Activated T-helper 1 cell treated with anti-CD3 and anti-CD28 coated beads, Interleukin-12 subunit alpha, Interleukin-12 subunit beta, Interleukin-2, Interleukin-4 antibody, amounts not matched to agents 30 ng/mL and 10 ng/mL and 1 ng/mL, durations not matched to agents 14 hours and 24 hours and 36 hours (primary cell): ENCODE measurements at places on chromosomes 1 and 21. TPM values are rescaled to one million over a fixed set of nuclear protein-coding genes. Genes with fewer than 3 reads are reported as not detected.

Gene OPTC
- total RNA-seq = not detected in 2 replicates

Gene COP1
- 49.2 and 51.7 TPM in 2 replicates for total RNA-seq

Gene GBP5
- 145 and 154 TPM in 2 replicates for total RNA-seq

Gene FHAD1
- not detected in 2 replicates for total RNA-seq

Gene AZIN2
- total RNA-seq = 1.1 and 1.4 TPM in 2 replicates

Gene CYP2J2
- total RNA-seq = 0.44 and 0.54 TPM in 2 replicates

Gene FAM177B
- total RNA-seq = 0.49 TPM in 1 of 2 replicates, not detected in the other

Gene RFX5
- total RNA-seq = 78.1 and 83.4 TPM in 2 replicates

Gene PEX11B
- 30.6 and 31.2 TPM in 2 replicates for total RNA-seq

Gene DDI2
- total RNA-seq = 49.9 and 51.4 TPM in 2 replicates

Gene HSD3B1
- total RNA-seq = not detected in 2 replicates

Gene KRTAP12-2
- total RNA-seq = not detected in 2 replicates

Gene LRRC3
- total RNA-seq = 1.8 and 1.9 TPM in 2 replicates

Gene PRAMEF17
- total RNA-seq = not detected in 2 replicates

Gene SKI
- 38.3 and 44.5 TPM in 2 replicates for total RNA-seq

Gene PRR9
- total RNA-seq = not detected in 2 replicates

Gene MUTYH
- 53.4 and 55.9 TPM in 2 replicates for total RNA-seq

Gene BMP8B
- total RNA-seq = 0.31 and 0.42 TPM in 2 replicates

Gene GBP3
- total RNA-seq = 12.0 and 14.5 TPM in 2 replicates

Gene GGPS1
- total RNA-seq = 28.8 and 29.8 TPM in 2 replicates

Gene MYOG
- total RNA-seq = not detected in 2 replicates

Gene CACNA1S
- total RNA-seq = not detected in 2 replicates

Gene SLC25A34
- 1.1 and 1.8 TPM in 2 replicates for total RNA-seq

Gene GPA33
- 0.07 and 0.08 TPM in 2 replicates for total RNA-seq

Gene NECTIN4
- not detected in 2 replicates for total RNA-seq

Gene C1orf185
- total RNA-seq = not detected in 2 replicates

Gene OR2L8
- 0.21 TPM in 1 of 2 replicates, not detected in the other for total RNA-seq

Gene DNASE2B
- total RNA-seq = not detected in 2 replicates

Gene TEX38
- 0.18 TPM in 1 of 2 replicates, not detected in the other for total RNA-seq

Gene C21orf58
- 26.7 and 26.9 TPM in 2 replicates for total RNA-seq

Gene EYA3
- 32.2 and 35.5 TPM in 2 replicates for total RNA-seq
